Motor neuron (in vitro differentiated cells): ENCODE measurements at places on chromosomes 2 and 18.

DNA sequence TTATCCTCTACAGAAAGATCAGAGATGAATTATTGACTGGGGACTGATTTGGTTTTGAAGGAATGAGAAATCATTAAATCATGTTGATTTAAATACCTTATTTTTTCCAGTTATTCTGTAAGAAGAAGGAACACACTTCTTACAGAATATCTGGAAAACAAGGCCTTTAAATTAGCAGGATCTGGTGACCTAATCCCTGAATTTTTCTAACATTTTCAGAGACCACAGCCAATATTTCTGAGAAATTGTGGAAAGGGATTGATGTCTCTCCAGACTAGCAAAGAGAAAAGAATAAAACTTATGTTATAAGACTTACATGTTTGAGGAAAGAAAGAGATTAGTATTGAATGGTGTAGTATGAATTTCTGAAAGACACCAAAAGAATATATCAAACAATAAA, 104.0 kb downstream of the KCNE4 start:
- ATAC-seq: no peak

DNA sequence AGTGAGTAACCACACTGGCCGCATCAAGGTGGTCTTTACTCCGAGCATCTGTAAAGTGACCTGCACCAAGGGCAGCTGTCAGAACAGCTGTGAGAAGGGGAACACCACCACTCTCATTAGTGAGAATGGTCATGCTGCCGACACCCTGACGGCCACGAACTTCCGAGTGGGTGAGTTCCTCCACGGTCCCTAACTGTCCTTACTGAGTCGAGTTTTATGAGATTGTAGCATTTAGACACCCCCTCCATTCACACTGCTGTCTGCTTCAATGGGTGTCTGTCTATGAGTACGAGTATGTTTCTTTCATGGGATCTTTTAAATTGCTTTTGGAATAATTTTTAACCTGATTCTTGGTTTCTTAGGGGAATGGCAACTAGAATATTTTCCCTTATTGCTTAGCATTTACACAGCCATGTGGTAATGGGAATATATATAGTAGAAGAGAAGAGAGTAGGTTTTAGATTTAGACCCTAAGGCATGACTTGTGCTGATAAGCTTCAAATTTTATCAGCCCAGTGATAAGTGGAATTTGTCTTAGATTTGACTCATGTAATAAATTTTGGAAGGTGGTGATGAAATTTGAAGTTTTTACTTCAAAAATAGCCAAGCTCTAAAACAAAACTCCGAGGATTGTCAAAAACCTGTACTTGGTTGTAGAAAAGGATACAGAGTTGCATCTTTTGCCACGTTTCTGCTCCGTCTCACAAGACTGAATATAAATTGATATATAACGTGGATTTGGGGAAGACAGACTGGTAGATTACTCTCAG, 188.2 kb downstream of the LTBP1 start:
- peak; percentile 63 for ATAC-seq

GRCh38 chr2:224658780-224659405, 57.3 kb downstream of the CCDC195 start:
- no peak for ATAC-seq

GRCh38 chr18:10900435-10900834, 248.9 kb downstream of the PIEZO2 start:
- no peak for ATAC-seq

DNA sequence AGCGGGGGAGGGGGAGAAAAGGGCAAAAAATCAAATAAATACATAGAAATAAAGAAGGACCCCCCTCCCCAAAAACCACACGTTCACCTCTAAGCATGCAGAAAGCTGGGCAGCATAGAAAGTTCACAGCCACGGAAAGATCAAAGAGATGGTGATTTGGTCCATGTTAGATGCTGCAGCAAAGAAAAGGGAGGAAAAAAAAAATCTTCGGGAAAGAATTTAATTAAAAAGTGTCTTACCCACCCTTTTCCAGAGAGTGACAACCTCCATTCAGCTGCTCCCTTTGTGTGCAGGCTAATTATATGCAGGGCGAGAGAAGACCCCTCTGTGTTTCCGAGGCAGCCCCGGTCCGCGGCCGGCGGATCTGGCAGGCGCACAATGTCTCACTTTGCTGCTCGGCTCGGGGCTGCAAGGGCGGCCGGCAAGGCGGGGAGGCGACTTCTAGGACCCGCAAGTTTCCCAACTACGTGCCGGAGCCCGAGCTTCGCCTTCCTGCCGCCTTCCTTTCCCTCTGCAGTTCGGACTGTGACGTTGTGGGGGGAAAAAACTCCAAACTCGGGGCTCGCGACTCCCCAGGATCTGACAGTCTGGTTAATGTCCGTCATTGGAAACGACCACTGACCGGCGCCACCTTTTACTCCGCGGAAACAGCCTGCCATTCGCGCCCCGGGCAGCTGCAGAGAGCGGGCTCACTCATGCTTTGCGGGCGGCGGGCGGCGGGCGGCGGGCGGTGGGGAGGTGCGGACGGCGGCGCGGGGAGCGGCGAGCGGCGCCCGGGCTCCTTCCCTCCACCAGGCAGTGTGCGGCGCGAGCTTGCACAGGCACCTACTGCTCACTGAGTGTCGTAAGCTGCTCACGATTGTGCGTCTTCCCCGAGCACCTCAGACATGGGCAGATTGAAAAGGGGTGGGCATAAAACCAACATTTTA, at the start of gene LRRTM1:
Gene LRRTM1 (minus strand): TSS at position 844 of the 929 bp plus-strand sequence. CDS start 933 bp downstream, outside the sequence.
- peak; percentile 75 for ATAC-seq

DNA sequence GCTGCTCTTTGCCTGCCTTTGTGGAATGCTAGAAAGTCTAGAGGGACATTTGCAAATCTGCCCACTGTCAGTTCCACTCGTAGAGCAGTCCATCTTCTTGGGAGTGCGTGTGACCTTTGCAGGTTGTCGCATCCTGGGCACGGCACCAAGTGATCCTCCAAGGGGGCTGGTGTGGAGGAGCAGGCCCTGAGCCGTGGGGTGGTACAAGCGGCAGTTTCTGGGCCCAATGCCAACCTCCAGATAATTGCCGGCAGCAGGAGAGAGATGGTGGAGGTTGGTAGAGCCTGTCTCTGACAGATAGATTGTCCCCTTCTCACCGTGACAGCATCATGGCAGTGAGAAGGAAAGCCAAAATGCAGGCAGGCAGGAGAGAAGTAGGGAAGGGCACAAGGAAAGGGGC, 150.7 kb upstream of the SLC14A2 start:
- ATAC-seq: no peak

DNA sequence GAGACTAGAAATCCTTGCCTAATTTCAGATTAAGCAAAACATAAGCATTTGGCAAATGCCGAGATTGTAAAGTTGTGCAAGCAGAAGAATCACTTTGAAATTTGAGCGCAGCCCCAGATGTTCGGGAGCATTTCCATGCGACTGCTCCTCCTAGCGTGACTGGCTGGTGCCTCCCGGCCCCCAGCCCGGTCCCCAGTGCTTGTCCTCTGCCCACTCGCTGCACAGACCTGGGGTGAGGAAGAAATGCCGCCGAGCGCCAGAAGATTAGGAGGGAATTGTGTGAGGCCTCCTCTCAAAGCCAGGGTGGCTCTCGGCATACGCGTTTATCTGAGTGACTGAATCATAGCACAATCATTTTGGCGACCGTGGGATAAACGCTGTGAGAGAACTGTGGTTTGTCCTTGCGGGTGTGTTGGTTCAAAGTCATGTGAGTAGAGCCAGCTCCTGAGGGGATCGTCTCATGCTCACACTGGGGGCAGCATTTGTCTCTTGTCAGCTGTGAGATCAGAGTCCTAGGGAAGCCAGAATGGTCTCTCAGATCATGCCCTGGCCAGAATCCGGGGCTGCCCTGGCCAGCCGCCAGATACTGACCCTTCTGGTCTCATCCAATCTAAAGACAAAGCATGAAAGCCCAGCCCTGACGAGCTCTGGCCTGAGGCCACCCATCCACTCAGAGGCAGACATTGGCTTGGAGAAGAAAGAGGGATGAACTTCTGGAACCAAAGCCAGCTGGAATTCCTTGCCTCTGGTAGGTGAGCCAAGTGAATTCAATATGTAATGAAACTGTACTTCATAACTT, 189.3 kb downstream of the SH3RF3 start:
- ATAC-seq: peak; percentile 77
